RPMI7951 (cell line): ENCODE measurements at places on chromosomes 5 and 9.

DNA sequence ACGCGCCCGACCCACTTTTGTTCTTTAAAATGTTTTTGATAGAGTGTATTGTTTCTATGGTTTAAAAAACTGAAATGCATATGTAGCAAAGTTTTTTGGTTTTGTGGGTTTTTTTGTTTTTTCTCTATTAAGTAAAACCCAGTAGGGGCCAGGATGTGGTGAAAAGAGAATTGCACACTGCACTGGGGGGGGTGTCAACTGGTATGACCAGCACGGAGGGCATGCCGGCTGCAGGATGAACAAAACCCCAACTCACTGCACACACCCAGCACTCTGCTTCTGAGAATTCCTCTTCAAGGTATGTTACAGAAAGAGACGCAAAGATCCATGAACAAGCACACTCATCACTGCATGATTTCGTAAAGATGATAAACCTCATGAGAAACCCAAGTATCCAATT lies 75.0 kb downstream of the STK10 start:
- peak; percentile 66 for DNase-seq

GRCh38 chr5:44542470-44542869 lies 153.2 kb upstream of the FGF10 start:
- DNase-seq: no peak

DNA sequence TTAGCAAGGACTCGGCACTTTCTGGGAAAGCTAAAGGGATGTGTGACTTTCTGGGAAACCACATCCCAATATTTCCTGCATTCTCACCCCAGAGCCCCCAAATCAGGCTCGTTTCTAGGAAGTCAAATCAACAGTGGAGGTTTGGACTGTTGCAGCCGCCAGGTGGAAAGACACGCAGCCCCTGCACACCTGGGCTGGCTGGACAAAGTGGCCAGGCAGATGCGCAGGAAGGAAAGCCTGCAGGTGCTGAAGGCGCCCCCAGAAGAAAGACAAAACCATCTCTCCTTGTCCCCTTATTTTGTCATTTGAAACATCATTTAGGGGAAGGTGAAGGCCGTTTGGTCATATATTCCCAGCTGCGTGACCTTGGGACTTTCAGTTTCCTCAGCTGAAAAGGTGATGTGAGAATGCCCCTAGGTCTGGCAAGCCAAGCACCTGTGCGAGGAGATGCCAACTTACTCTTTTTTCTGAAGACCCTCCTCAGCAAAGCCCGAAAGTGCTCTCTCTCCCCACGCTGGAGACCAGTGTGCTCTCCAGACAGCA lies 97.9 kb upstream of the CPEB4 start:
- no peak for DNase-seq

GRCh38 chr9:18909140-18910018 lies 123.6 kb downstream of the SAXO1 start:
- no peak for DNase-seq

- DNase-seq: no peak
These were observed 652.4 kb upstream of the MEF2C start for GRCh38 chr5:89535411-89535810.

DNA sequence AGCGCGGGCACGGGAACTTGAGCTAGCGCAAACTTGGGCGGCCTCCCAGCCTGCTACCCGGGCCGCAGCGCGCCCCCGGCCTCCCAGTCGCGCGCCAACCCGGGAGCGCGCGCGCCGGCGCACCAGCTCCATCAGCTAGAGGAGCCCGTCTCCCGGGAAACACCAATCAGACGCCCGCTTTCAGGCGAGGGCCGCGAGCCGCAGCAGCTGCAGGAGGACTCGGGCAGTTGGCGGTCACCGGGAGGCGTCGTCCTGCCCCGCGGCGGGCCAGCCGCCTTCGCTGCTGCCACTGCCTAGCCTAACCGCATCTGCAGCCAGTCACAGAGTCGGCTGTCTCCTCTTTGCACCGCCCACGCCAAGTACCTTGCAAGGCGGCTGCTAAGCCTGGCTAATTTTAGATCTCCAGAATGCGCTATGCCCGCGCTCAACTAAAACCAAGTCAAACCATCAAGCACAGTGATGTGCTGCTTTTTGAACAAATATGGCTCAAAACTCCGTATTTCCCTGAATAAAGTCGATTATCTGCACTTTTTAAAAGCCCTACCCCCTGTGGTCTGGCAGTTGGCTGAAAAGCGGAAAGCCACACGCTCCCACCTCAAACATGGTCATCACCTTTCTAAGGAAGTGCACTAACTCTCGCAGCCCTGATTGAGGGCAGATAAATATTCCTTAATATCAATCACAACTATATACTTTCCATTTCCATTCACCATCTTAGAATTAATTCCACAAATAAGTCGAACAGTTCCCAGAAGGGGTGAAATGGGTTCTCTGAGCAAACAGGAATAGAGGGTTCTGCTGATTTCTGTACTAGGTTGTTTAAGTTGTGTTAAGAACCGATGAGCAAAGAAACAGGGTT lies 221.8 kb downstream of the MEF2C start:
- peak; percentile 96 for DNase-seq

DNA sequence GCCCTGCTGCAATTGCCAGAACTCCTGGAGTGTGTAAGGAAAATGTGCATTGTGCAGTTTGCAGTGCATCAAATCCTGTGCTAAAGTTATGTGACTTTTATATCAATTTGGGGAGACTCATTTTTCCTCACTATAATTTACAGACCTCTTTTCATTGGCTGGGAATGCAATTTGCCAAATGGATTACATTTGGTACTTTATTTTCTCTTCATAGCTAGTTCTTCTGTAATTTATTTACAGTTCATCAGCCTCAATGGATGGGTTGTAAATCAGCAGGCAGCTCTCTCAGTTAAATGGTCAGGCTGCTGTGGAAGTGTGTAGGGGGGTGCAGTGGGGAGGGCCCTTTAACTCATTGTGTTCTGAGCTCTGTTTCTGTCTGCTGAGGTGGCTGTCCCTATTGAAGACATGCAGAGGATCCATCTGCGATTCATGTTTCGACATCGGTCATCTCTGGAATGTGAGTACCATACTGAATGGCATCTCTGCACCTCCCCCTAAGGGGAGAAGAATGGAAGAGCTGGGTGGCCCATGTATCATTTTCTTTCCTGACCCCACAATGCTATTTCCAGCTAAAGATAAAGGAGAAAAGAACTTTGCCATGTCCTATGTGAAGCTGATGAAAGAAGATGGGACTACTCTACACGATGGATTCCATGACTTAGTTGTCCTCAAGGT lies 74.6 kb downstream of the DOCK2 start:
- DNase-seq: no peak

DNA sequence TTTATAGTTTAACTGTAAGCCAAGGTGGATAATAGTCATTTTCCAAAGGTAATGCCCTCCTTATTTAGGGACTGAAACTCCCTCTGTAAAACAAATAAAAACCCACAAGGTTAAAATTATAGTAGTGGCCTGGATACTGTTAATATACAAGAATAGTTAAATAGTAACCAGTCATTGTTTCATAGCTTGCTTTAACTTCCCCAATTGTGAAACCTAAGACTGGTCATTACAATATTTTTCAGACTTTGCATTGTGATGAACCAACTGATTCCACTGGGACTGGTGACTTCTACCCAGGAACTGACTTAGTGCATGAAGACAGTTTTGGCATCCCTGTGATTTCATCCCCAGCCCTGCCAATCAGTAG lies 162.6 kb downstream of the SMC2 start:
- no peak for DNase-seq

- DNase-seq: peak; percentile 63
These were observed 10.6 kb upstream of the P4HA2 start for GRCh38 chr5:132238169-132238744.

- no peak for DNase-seq
These were observed 185.9 kb downstream of the DAB2IP start for GRCh38 chr9:121837113-121837961.

GRCh38 chr5:74241751-74242140 lies 398.8 kb downstream of the ENC1 start:
- DNase-seq: peak; percentile 78

DNA sequence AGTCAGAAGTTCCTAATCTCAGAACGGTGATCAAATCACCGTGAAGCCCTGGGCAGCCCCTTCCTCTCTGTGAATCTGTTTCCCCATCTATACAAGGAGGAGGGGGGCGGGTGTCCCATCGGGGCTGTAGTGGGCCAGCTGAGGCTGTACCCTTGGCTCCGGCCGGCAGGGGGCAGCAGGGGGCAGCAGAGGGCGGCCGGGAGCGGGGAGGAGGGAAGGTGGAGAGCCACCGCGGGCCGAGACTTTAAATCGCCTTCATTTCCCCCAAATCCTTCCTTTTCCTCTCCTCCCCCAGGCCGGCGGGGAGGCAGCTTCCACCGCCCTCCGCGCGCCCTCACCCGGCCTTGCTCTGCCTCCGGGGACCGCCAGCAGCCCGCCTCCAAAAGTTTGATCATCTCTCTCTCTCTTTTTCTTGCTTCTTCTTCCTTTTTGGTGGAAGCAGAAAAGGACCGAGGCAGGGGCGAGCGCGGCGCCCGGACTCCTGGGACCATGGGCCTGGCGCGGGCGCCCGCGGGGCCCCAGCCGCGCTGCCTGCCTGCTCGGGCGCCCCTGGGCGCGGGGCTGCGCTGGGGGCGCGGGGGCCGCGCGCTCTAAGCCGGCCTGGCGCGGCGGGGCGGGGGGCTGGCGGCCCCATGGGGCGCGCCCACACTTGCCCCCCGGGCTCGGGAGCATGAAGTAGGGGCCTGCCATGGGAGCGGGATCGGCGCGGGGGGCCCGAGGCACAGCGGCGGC lies at the start of gene COL27A1:
COL27A1 (plus strand) TSS at position 275 of the 732 bp plus-strand sequence; CDS start at position 689, 414 bp downstream.
- peak; percentile 72 for DNase-seq

DNA sequence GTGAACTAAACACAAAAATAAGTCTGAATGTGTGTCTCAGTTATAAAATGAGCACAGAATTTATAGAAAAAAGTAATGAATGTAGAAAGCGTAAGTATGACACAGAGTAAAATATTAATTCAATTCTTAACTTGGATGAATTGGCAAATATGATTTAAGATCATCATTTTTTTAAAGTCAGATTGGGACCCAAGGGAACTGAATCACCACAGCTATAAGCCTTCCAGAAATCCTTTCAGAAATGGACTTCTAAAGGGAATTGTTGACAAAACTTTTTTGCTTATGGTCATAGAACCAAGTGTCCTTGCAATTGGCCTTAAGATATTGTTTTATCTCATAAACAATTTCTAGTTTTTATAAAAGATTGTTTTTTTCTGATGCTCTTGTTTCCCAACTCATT lies 495.1 kb upstream of the DAB2 start:
- DNase-seq: no peak

DNA sequence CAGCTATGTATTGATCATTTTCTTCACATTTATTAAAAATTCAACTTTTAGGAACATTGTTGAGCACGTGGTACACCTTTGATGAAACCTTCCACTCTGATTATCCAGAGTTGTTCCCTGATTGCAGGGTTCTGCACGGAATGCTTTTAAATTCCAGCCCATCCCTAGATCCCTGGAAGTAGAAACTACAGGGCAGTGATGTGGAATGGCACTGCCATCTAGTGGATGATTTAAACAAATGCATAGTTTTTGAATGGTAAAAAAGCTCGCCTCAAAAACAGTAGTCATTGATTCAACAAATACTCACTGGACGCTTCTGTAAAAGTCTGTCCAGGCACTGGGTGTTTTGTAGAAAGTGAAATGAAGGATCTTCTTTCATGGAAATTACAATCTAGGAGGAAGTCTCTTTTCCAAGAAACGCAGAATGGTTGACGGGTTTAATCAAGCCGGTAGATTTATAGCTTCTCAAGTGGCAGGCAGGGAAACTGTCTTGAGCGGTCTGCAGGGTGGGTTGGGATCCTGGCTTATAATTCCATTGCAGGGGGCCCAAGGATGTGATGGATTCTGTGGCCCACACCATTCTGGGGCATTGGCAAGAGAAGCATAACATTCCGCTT lies 118.4 kb downstream of the ARHGAP26 start:
- peak; percentile 52 for DNase-seq

DNA sequence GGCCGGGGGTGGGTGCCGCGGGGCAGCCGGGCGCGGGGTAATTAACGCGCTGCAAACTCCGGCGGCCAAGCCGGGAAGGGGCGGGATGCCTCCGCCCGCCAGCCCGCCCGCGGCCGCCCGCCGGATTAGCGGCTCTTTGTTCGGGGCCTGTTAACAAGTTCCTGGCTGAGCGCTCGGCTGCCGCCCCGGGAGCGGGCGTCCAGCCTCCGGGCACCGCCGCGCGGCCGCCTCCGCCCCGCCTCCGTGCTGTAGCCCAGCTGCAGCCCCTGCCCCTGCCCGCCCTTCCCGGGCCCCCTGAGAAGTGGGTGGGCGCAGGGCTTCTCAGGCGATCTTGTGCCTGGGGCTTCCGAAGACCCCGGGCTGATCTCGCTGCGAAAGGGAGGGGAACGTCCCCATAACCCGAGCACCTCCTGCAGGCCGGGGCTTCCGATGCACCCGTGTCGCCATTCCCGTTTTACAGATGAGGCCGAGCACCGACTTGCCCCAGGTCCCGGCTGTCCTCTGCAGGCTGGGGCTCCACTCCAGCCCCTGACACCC lies 7.5 kb downstream of the UNC5A start:
- DNase-seq: no peak

DNA sequence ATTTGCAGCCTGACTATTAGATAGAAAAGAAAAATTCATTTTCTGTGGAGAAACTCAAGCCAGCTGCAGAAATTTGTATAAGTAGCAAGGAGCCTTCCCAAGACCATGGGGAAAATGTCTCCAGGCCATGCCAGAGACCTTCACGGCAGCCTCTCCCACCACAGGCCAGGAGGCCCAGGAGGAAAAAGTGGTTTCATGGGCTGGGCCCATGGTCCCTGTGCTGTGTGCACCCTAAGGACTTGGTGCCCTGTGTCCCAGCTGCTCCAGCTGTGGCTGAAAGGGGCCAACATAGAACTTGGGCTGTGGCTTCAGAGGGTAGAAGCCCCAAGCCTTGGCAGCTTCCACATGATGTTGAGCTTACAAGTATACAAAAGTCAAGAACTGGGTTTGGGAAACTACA lies 73.3 kb upstream of the TTC23L start:
- no peak for DNase-seq

DNA sequence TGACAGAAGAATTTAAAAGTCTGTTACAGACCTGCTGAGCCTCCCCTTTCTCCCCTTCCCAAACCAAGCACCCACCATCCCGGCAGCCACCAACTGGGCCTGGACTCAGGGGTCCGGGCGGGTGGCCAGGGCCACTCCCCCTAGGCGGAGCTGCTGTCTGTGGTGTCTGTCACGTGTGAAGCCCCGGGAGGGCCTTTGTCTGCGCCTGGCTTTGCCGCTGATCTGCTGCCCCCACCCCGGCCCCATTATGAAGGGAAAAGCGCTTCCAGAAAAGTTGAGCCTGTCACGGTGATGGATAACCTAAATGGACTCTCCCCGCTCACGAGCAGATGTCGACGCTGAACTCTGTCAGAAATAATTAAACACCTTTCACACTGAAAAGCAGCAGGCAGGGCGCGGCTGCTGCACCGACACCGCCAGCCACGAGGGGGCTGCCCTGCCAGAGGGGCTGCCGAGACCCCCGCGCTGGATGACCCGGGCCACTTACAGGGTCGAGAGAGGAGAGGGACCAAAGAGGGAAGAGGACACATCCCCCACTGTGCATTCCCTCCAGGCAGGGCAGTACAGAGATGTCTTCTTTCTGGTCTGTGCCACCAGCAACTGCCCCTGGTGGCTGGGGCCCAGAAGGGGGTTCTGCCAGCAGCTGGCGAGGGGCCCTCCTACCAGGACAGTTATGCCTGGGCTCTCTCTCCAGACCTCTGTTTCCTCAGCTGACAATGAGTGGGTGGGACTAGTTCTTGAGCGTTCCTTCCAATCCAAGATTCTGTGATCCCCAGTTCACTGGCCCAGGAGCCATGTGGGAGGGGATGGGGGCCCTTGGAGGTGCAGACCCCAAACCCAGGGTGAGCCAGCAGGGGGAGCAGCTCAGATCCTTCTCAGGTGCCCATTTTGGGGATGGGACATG lies 36.0 kb upstream of the BARHL1 start:
- peak; percentile 29 for DNase-seq
